ENCODE measurements at places on chromosomes 5 and 9.

GRCh38 chr5:119323601-119324000 is 32.2 kb upstream of the TNFAIP8 start:
- no peak for DNase-seq

DNA sequence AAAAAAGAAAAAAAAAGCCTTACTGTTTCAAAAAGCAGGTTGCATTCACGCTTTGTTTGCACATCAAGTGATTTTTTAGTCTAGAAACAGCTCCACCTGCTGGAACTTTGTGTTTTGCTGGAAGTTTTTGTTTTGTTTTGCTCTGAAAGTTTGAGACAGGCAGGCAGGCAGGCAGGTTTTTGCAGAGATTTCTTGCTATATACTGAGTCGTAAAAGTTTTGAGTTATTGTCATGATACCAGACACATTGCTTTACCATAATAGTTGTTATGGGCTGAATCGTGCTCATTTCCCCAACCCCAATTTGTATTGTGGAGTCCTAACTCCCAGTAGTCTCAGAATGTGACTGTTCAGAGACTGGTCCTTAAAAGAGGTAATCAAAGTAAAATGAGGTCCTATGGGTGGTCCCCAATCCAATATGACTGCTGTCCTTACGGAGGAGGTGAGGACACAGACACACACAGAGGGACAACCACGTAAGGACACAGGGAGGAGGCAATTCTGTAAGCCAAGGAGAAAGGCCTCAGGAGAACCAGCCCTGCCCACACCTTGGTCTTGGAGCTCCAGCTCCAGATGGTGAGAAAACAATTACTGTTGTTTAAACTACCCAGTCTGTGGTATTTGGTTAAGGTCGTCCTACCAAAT is 20.9 kb downstream of the OR2Y1 start:
- no peak for DNase-seq

DNA sequence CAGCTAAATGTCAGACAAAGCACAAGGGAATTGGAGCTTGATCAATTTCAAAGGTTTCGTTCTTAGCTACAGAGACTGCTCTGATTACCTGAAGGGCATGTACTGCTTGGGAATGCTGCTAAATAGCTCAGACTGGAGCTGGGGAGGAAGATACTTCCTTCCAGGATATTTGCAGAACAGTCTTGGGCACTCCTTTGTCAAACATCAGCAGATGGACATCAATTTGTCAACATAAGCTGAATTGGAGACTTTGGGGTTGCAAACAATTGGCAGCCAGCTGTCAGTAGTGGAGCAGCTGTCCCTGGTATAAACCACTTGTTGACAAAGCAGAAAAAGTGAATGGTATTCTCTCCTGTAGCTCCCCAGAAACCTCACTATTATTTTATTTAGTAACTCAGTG is 182.0 kb downstream of the CCDC192 start:
- DNase-seq: no peak

DNA sequence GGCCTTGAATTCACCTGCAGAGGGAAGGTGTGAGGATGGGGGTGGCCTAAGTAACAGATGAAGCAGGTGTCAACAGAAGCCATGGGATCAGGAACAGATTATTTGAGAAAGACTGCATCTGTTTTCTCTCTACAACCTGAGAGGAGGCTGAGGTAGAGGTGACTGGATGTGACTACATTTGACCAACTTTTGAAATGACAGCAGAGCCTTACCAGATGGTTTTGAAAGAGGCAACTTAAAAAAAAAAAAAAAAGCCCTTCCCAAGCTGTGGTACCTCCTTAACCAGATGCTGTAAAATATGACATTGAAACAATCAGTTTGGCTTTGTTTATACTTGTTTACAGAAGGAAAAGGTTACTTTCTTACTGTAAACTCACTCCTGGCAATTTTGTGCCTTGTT is 108.6 kb downstream of the TRIO start:
- no peak for DNase-seq

GRCh38 chr9:114804505-114804904 is 1.3 kb downstream of the TNFSF15 start:
- no peak for DNase-seq

DNA sequence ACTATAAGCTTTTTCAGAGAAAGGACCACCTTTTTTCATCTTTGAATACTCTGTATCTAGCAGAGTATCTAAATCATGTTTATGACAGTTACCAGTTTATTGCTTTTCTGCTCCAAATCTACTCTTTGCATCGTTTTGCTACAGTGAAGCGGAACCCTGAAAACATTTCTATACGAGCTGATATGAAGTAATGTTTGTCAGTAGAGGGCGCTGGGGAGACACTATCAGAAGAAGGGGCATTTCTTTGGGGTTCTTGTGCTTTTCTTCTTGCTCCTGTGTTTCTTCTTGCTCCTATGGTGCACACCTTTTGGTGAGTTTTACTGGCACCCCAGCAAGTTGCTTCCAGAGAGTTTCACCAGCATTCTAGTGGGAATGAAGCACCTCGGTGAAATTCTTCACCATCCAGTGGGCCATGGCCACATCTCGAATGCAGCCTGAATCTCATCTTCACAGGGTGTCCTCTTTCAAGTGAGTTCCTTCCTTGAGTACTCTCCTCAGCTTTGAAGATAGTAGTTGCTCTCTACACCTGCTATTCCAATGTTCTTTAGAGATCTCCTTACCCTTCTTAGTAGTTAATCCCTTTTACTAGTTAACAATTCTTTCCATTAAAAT is 98.4 kb downstream of the FGF1 start:
- no peak for DNase-seq

- no peak for DNase-seq
Observed at GRCh38 chr9:98985596-98985995, 41.9 kb downstream of the COL15A1 start.

DNA sequence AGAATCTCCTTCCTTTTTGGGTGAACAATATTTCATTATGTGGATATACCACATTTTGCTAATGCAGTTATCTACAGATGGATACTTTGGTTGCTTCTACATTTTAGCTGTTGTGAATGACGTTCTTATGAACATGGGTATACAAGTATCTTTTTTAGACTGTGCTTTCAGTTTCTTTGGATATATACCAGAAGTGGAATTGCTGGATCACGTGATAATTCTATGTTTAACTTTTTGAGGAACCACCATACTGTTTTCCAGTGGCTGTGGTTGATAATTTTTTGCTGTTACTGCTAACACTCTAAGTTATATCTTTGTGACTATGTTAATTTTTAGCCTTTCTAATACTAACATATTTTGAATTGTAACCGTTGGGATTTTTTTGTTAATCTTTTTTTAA is 12.5 kb downstream of the WDR70 start:
- no peak for DNase-seq

DNA sequence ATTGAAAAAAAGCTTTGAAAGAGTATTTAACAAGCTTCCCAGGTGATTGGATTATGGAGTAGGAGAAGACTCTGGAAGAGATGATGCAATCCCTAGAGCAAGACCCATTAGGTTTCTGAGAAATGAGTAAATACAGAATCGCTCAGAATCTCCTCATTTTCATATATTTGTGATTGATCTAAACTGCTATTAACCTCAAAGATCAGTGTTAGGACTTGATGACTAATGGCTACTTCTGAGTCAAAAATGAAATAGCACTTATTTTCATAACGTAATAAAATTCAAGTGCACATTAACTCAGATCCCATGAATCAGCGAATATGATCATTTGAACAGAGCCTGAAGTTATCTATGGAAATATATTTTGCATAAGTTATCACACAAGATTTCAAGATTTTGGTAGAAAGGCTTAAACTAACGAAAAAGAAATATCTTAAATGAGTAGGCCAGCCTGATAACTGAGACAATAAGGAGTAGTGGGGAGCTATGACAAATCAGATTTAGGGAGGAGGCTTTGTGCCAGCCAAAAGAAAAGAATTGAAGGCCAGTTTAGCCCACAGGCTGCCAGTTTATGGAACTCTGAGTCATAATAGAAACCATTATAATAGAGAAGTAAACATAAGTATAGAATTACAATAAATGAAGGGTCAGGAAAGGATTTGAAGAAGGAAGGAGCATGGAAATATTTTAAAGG is 106.7 kb upstream of the OSMR start:
- no peak for DNase-seq

GRCh38 chr9:105447386-105447813 is 434 bp upstream of the FSD1L start:
- DNase-seq: no peak

DNA sequence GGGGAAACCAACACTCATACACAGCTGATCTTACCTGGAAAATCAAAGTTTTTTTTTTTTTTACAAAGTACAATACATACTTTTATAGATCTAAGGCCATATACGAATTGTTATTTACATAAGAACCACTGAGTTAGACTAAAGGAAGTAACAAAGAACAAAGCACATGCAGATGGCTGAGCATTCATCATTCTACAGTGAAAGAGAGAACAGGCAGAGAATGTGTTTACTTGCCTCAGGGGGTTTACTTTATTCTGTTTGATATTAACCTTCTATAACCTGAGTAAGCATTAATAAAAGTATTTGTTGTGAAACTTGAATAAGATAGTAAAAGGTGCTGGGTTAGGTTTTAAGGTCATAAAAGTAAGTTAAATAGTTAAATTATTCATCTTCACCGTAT is 54.7 kb downstream of the SLC38A9 start:
- no peak for DNase-seq

DNA sequence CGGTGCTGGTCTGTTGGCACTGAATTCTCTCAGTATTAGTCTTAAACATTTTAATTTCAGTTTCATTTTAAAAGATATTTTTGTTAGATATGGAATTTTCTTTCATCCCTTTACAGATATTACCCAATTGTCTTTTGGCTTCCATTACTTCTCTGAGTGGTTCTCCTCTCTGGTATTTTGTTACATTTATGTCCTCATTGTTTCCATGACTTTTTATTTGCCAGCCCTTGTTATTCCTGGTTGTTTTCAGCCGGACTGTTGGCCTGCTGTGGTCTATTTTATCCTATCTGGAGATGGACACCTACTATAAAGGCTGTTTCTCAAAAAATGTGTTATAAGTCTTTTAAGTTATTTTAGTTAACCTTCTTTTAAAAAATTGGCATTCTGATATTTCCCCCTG is 117.2 kb downstream of the ARHGEF28 start:
- DNase-seq: no peak

DNA sequence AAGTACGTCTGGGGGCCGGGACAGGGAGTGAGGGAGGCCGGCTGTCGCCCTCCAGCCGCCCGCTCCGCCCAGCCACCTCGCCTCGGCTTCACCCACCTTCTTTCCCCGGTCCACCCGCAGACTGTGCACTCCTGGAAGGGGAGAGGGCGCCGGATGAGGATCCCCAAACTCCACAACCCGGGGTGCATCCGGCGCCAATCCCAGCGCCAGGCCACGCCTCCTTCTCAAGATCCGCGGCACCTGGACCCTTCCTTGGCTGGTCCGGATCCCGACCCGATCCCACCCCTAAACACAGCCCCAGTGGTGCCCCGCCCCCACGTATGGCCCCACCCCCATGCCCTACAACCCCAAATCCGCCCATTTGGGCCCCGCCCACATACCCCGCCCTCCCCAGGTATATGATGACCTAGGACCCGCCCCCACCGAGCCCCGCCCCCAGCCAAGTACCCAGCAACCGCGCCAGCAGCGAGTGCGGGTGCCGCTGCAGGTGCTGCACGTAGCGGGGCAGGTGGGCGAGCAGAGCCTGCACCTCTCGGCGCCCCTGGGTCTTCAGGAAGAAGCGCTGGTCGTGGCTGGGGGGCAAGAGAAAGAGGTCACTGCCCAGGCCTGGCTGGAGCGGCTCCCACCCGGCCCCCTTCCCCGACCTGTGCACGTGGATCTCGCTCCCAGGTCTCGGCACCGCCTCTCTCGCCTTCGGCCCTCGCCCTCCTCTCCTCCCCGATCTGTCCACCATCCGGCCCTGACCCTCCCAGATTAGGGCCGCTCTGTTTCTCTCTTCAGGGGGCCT is 3.2 kb downstream of the PIP5KL1 start:
- DNase-seq: peak; percentile 63
